ENCODE measurements at places on chromosomes 3 and 15.

GRCh38 chr15:69099941-69100340 is 60.5 kb upstream of the GLCE start:
- DNase-seq: no peak

DNA sequence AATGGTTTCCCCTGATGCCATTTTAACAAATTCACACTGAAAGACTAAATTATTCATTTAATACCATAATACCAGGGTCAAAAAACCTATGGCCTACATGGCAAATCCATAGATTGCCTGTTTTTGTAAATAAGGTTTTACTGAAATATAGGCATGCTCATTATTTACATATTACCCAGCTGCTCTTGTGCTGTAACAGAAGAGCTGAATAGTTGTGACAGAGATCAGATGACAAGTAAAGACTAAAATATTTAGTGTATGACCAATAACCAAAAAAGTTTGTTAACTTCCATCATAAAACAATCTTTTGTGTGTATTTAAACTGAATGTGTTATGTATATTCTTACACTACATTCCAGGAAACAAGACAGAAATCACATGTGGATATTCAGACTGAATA is 60.2 kb downstream of the DENND4A start:
- DNase-seq: no peak

DNA sequence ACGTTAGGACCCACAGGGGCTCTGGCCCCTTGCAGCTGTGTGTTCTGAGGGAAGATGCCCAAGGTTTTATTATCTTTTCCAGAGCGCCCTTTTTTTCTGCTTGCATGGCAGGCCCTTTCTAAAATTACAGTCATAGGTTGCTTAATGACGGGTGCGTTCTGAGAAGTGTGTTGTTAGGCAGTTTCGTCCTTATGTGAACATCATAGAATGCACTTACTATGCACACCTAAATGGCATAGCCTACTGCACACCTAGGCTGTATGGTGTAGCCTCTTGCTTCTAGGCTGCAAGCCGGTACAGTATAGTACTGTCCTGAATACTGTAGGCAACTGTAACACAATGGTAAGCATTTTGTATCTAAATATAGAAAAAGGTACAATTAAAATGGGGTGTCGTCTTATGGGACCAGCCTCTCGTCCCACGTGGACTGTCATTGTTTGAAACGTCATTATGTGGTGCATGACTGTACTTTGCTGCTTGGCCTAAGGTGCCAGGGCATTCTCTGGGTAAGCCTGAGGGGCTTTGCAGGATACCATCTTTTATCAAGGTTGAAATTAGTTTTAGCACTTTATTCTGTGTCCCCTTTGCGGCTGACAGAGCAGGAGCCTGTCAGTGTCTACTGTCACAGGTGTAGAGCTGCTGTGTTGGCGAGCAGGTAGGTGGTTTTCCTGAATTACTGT is 10.9 kb downstream of the KLF13 start:
- DNase-seq: no peak

DNA sequence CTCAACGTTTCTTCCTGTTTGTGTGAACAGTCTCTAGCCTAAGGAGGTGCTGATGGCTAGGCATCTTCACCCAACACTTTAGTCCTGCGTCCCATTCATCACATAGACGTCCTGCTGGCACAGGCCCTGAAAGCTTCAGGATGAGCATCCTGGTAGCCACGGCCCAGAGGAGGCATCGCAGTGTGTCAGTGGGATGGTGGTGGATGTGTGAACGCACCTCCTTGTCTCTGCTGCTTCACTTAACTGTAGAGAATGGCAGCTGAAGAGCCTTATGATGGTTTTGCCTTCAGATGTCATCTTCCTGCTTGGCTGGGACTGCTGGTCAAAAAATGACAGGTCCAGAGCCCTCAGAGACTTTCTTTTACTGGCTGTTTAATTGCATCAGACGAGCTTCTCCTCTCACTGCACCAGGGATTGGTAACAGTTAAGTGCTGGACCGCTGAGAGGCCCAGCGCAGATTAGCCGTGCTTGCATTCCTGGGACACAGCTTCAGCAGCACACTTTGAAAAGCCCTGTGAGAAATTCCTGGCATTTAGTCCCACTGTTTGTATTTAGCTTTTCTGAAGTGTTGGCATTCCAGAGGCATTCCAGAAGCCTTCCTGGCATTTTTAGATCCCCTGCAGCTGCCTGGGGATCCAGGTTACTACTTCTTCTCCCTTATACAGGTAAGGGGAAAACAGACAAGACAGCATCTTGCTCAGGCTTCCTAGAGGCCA is 132.4 kb upstream of the PLXNA1 start:
- DNase-seq: no peak

DNA sequence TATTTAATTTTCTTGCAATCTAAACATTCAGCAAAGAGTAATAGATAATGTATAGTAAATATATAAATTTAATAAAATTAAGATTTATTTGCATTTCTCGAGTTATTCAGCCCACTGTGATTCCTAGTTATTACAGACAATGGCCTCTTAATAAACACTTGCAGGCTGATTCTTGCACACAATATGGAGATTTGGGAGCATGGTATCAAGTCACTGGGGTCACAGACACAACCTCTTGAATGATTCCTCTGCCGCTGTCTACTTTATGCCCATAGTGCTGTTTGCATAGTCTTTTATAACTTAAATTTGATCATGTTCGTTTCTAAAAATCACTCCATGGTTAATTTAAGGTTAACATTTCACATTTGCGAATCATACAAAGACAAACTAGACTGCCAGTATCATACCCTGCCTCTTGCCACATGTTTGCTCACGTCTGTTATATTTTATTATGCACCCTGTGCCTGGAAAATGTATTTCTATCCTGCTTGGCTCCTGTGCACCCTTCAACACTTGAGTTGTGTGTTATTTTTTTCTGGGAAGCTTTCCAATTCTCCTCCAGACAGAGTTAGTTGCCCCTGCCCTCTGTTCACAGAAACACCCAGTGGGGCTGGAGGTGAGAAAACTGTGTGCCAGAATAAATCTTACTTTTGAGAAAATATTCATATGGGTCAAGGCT is 206.3 kb upstream of the ROBO1 start:
- DNase-seq: no peak

DNA sequence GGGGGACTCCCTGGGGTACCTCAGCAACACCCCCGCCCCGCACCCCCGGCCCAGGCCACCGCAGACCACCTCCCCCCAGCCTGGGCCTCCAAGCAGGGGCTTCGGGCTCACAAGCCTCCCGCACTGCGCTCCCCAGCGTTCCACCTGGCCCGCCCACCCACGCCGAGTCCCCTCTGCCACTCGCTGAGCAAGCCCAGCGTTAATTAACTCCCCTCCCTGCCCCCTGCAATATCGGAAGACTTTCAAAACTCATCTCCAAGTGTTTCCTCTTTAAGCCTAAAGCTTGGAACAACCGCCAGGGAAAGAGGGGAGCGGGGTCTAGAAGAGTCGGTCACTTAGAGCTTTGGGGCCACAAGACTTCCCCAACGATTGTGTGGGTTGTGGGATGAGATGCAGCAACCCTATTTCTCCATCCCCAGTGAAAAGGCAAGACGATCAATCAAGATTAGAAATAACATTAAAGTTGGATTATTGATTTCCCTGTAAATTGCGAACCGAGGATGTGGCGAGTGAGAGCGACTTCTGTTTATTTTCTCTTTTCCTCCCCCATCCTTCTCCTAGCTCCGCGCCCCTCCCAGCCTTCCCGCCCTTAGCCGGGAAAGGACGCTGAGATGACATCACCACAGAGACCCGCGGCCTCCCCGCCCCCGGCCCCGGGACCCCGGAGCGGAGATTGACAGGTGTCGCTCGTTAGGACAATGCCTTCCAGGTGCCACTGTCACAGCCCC is 30.2 kb downstream of the NR2F2 start:
- no peak for DNase-seq

- DNase-seq: no peak
Measured at GRCh38 chr3:79767194-79767904, 449 bp downstream of the ROBO1 start.

- no peak for DNase-seq
Measured at GRCh38 chr15:52093539-52094510, 18.8 kb downstream of the BCL2L10 start.

- no peak for DNase-seq
Measured at GRCh38 chr3:146466604-146467003, 2.8 kb downstream of the PLSCR2 start.

DNA sequence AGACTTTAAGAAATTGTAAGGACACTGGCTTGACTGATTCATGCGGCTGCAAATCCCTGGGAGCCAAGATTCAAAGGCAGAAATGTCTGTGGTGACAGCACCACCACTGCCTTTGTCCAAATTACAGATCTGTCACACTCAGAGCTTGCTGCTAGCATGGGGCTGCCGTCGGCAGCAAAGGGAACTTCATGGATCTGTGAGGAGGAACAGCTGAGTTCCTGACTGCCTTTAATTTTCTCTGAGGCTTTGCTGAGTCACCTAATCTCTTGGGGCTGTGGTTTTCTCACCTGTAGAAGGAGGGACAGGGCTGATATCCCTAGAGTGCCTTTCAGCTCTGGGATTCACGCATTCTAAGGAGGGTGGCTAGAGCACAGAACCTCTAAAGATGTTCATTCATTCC is 4.1 kb upstream of the PAK6 start:
- no peak for DNase-seq

DNA sequence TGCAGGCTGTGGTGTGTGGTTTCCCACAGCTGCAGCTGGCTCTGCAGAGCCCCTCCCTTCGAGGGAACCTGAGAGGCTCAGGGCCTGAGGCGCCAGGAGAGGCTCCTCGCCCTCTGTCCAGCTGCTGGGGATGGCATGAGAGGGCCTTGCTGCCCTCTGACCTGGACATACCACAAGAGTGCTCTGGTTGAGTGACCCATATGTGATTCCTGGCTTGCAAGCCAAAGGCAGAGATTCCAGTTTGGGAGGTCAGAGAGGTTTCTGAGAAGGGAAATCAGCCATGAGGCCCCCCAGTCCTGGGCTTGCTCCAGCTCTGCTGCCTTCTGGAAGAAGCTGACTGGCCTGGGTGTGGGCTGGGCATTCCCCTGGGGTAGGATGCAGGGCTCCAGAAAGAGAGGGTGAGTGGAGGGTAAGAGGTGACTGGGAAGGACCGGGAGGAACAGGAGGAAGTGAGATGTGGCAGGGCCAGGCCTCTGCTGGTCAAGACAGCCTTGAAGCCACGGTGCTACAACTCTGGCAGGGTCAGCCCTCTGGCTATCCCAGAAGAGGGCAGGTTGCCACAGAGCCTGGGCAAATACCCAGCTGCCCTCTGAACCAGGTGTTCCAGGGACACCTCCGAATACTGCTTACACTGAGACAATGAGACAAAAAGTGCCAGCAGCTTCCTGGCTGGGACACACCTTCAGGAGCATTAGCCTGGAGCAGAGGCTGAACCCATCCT is 16.0 kb upstream of the SRP14 start:
- peak; percentile 50 for DNase-seq

DNA sequence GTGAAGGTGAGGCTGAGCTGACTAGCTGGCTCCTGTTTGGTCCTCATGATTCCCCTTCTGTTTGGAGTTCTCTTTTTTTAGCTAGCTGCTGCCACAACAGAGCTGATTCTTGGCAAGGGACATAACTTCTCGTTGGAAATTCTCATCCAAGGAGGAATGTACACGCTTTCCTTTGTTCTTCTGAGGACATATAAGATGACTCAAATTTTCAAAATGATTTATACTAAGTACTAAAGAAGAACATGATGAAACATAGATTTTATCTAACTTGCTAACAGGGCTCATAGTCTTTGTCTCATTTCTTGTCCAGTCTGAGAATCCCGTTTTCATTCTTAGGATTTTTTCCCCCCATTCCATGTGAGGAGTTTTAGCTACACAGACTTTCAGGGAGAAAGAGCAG is 2.9 kb upstream of the TFG start:
- no peak for DNase-seq

DNA sequence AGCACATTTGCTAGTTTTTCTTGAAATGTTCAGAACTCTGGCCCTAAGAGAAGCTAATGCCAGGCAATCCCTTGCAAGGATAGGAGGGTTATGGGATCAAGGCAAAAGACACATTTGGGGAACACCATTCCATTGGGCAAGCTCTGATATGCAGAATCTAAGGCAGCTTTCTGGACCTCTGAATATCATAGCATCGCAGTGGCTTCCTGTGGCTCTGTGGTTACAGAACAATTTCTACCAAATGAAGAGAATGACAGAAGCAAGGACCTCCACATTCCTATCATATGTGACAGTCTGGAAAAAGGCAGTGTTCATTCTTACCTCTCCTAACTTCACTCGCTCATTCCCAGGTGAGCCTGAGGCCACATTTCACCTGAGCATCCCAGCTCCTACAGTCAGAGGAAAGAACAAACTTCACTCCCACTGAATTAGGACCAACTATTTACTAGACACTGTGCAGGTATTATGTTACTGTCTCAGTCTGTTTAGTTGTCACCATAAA is 836.1 kb upstream of the CFAP20DC start:
- DNase-seq: no peak

DNA sequence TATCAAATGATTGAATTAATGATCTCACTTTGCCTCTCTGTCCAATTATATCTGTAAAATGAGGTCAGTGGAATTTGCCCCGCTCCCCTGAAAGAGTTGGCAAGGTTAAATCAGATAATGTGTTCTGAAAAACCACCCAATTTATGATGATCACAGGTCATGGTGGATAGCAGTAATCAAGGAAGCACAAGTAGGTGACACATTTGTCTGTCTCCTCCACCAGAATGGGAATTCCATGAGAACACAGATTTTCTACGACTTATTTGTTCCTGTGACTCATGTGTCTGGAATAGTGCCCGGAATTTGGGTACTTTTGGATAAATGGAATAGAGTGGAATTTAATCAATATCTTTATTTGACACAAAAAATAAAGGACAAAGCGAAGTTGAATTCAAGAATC is 220.9 kb upstream of the SUCLG2 start:
- DNase-seq: no peak

GRCh38 chr3:111481551-111481950 is 60.4 kb upstream of the CD96 start:
- no peak for DNase-seq

DNA sequence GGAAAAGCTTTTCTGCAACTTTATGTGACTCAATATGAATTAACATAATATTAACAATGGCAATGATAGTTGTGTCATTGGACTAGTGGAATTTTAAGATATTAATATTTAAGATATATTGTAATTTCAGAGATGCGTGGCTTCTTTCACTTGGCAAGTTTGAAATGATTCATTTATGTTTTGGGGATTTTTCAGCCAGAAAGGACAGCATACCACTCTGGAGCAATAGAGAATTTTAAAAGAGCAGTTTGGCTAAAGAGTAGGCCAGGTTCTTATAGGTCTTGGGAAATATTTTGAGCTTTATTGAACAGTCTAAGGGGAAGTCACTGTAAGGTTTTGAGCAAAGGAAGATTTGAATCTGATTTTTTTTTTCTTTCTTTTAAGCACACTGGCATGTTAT is 16.5 kb downstream of the GMPS start:
- no peak for DNase-seq

GRCh38 chr3:11351451-11351850 is 79.3 kb downstream of the ATG7 start:
- DNase-seq: no peak

DNA sequence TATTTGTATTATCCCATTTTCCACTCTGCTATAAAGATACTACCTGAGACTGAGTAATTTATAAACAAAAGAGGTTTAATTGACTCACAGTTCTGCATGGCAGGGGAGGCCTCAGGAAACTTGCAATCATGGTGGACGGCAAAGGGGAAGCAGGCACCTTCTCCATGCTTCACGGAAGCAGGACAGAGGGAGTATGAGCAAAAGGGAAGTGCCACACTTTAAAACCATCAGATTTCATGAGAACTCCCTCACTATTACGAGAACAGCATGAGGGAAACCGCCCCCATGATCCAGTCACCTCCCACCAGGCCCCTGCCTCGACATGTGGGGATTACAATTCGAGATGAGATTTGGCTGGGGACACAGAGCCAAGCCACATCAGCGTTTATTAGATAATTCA is 172.8 kb downstream of the NR2F2 start:
- DNase-seq: no peak

Measured in stimulated activated naive CD8-positive, alpha-beta T cell treated with anti-CD3 and anti-CD28 coated beads, Interleukin-15, amount 100 ng/mL, for 72 hours (primary cell).